Left lung (tissue), 14 donors: ENCODE measurements at places on chromosomes 7 and 10. TPM values are rescaled to one million over a fixed set of nuclear protein-coding genes. Genes with fewer than 3 reads are reported as not detected.

DNA sequence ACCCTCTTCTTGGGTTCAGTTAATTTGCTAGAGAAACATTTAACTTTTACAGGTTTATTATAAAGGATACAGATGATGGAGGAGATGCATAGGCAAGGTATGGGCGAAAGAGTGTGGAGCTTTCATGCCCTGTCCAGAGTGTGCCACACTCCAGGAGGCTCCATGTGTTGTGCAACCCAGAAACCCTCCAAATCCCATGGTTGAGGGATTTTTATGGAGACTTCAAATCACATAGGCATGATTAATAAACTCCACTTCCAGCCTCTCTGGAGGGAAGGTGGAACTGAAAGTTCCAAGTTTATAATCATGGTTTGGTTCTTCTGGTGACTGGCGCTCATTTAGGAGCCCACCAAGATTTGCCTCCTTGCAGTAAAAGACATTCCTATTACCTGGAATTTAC is 159.9 kb downstream of the PHTF2 start:
- DNase-seq, result no peak

- no peak for DNase-seq
Observed at GRCh38 chr7:24323961-24324480, 40.0 kb downstream of the NPY start.

DNA sequence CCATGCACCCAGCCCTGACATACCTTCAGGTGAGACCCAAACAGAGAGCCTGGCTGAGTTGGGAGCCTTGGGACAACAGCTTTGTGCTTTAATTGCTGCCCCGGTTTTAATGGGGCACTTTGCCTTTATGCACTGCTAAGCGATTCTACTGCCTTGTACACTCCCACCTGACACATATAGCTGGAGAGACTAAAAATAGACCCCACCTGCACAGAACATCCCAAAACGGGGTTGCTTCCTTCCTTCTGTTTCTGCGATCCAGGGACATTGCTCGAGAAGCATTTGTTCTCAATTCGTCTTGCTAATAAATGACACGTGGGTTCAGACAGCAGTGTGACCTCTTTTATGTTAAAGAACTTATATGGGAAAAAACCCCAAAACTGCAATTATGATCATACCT is 258.8 kb upstream of the MYO3A start:
- DNase-seq, result no peak

- no peak for DNase-seq
Observed at GRCh38 chr7:139252451-139252850, 21.4 kb downstream of the UBN2 start.

DNA sequence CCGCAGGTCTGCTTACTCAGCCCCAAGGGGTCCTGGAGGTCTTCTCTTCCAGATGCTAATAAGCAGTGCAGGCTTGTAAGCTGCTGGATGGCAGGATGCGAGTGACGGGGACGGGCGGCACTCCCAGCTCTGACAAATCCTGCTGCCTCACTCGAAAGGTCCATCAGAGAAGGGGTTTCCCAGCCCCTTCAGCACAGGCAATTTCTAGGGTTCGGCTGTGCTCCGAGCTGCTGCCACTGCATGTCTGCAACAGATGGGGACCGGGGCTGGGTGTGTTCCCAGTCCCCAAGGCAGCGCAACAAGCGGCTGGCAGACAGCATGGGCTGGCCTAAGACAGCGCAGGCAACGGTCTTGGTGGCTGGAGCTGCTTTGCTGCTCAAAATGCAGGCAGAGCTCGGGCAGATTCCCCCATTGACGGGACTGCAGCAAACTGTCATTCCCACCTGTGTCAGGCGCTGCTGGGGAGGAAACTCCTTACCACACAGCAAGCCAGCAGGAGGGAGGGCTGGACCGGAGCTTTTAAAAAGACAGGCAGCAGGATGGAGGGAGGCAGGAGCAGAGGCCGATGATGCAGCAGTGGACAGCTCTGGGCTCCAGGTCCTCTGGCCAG is 62.4 kb downstream of the PRKAG2 start:
- no peak for DNase-seq

Gene KEL
- total RNA-seq, result 0.96 TPM

Gene ARHGAP12
- 25.5 TPM for total RNA-seq

Gene PNLIPRP2
- total RNA-seq, result not detected
